ENCODE measurements at places on chromosomes 1 and 21.

GRCh38 chr1:14980621-14981218 lies 172.8 kb upstream of the TMEM51 start:
- no peak for DNase-seq

GRCh38 chr1:43243299-43243698 lies 26.5 kb upstream of the TMEM125 start:
- DNase-seq: no peak

GRCh38 chr1:25854554-25854953 lies 4.7 kb downstream of the AUNIP start:
- no peak for DNase-seq

DNA sequence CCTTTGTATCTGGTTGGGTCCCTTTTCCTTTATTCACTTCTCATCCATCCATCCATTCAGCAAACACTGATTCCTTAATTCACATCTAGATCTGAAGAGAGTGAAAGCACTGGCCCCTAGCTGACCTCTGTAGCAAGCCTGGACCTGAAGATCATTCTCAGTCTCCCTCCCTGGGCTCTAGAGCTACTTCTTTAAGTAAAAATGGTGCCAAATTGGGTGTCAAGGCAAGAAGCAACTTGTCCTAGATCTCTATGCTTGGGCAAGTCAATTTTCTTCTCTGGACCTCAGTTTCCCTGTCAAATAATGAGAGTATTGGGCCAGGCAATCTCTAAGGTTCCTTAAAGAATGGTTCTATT lies 36.1 kb downstream of the PLXNA2 start:
- DNase-seq: no peak

GRCh38 chr21:35256468-35256988 lies 207.4 kb upstream of the RUNX1 start:
- no peak for DNase-seq
